D341Med (cell line): ENCODE measurements at places on chromosomes 12 and 14.

GRCh38 chr14:99127651-99128167 is 144.3 kb downstream of the BCL11B start:
- DNase-seq: no peak

GRCh38 chr14:105842105-105842504 is 315.7 kb downstream of the TMEM121 start:
- DNase-seq: peak; percentile 2

- no peak for DNase-seq
Observed at GRCh38 chr14:77421201-77421600, 2.1 kb downstream of the NOXRED1 start.

- no peak for DNase-seq
Observed at GRCh38 chr12:120242275-120242799, 23.2 kb downstream of the PXN start.

DNA sequence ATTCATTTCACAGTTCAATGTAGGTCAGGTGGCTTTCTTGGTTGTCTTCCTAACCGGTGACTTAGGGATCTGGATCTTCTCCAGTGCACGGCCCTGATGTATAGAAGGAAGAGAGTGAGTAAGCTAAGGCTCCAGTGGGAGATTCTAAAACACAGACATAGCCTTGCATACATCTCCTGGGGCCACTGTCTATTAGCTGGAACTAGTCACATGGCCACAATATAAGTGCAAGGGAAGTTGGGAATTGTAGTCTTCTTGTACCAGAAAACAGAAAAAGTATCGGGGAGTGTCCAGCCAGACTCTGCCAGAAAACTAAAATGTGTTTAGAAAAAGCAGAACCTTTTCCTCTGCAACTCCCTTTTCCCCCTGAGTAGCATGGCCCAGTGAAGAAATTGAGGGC is 531.6 kb downstream of the VRK1 start:
- DNase-seq: no peak

DNA sequence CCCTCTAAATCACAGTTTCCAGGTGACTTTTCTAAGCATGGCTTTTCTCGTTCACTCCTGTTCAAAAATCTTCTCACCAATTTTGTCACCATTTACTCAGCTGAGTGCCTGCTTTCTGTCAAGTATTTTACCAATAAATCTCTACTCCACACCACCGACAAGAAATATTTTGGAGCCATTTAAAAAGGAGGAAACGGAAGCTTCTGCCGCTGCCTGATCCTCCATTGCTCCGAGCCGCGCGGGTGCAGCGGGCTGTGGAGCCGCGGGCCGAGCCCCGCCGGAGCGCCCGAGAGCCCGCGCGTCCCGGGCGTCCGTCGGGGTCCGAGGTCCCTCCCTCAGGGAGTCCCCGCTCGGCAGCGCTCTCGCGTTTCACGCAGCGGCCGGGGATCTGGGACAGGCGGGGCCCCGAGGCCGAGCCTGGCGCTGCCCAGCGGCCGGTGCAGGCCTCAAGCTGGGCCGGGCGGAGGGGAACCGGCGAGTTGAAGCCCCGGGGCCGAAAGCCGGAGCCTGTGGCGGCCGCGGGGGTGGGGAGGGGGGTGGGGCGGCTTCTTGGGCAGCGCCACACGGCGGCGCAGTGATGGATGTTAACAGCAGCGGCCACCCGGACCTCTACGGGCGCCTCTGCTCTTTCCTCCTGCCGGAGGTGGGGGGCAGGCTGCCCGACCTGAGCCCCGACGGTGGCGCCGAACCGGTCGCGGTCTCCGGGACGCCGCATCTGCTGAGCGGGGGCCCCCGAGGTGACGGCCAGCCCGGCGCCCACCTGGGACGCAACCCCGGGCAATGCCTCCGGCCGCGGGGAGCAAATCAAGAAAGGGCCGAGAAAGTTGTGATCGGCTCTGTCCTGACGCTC is 1.1 kb upstream of the HEBP1 start:
- DNase-seq: peak; percentile 89

DNA sequence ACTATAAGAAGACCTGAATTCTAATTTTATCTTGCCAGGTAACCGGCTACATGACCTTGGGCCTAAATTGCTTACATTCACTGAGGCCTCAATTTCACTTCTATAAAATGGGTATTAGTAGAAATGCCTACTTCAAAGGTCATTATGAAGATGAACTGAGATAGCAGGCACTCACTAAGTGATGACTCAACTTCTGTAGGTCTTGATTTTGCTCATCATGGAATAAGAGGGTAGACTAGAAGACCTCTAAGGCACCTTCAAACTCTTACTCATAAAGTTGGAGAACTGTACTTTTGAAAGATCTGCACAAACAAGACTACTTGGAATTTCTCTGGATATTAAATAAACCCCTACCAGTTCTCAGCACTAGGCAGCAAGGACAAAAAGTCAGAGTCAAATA is 39.3 kb upstream of the FRMD6 start:
- no peak for DNase-seq

DNA sequence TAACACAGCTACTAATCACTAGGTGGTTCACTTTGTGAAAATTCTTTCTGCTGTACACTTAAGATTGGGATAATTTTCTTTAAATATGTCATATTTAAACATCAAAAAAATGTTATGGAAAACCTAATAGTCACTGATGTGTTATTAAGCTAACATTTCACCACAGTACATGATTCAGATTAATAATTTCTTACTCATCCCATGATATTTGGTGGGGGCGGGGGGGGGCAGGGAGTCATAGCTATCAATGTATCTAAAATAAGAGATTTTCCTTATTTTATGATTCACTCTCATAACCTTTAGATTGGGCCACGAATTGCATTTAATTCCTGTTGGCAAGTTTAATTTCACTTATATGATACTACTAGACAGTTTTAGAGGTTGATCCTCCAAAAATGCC is 88.8 kb downstream of the KCNH5 start:
- DNase-seq: no peak

- DNase-seq: no peak
Observed at GRCh38 chr12:121783766-121784165, 9.7 kb downstream of the RHOF start.

DNA sequence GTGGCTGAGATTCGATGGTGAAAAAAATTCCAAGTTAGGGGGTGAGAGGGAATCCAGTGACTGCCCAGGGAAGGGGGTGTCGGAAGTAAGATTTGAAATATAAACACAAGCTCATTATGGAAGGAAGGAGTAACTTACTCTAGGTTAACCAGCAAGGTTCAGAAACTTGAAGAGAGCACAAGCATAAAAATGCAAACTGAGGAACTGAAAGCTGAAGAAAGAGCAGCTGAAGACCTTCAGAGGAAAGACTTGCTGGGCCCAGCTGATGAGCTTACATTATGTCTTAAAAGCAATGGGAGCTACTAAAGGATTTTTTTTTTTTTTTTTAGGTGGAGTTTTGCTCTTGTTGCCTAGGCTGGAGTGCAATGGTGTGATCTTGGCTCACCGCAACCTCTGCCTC is 189.7 kb upstream of the GRIN2B start:
- no peak for DNase-seq

DNA sequence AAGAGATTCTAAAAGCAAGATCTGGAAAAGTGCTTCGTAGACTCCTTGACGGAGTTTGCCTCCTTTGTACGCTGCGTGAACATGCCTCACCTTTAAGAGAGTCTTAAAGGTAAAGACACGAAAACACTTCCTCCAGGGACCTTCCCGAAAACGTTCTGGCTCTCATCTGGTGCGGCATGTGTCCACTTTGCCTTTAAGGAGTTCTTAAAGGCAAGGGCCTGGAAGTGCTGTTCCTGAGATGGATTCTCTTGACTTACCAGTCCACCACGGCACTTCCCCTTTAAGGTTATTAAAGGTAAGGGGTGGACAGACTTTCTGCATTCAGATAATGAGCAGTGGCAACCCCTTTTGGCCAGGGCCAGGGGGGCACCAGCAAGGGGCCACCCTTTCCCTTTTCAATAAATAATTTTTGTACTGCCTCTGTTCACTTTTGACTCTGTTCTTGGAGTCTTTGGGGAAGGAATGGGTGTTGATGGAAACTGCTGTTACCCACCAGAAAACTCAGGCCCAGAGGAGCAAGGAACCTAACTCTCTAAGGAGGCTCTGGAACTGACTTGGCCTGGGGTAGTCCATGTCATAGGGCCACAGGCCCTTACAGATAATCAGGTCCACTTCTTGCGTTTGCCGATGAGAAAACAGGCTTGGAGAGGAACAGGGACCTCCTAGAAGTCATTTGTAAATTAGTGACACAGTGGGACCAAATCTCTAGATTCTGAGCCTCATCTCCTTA is 4.4 kb downstream of the REM2 start:
- no peak for DNase-seq

DNA sequence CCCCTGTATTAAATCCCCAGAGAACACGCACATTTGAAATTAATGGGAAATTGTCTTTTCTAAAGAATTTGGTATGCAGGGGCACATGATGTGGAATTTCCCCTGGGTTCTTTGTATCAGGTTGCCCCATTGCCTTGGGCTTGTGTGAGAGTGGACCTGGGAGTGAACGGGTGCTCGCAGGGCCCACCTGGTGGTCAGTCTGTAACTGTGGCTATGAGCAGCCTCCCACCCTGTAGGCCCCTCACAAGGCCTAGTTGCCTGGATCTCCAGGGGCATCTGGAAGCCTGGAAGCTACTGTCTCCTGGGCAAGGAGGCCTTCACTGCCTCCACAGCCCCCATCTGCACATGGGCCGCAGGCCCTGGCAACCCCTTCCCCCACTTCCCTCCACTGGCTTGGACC is 96.7 kb downstream of the SLC25A47 start:
- no peak for DNase-seq
